ENCODE measurements at places on chromosomes 5 and 9. TPM values are rescaled to one million over a fixed set of nuclear protein-coding genes. Genes with fewer than 3 reads are reported as not detected.

- no peaks in the 10 kb centered on the region for H3K27me3 ChIP-seq
- peaks cover 4% of the 10 kb centered on the region for H3K4me1 ChIP-seq
- no peaks in the 10 kb centered on the region for H3K36me3 ChIP-seq
Measured at GRCh38 chr9:20356403-20357036, 265.8 kb downstream of the MLLT3 start.

DNA sequence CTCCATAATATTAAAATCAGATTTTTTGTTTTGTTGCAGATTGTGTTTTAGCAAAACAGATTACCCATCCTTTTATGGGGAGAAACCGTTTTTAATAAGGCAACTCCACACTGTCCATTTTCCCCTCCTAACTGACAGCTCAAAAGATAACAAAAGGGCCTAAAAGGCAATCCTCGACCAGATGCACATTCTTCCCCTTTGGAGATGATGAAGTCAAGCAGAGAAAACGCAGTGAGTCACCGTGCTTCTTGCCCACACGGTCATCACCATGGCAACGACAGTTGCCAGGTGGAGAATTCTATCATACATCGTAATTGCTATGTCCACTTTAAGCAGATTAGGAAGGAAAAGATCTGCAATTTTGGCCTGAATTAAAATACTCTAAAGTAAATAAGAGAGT is 96.4 kb downstream of the DIRAS2 start:
- H3K36me3 ChIP-seq: 0 out of 3 replicates have a peak, but pooled peaks cover 6% of the 10 kb centered on the region
- H3K4me1 ChIP-seq: no peaks in the 10 kb centered on the region
- no peak for DNase-seq
- H3K27ac ChIP-seq: no peak overlapping the region
- H3K4me3 ChIP-seq: no peak overlapping the region

GRCh38 chr5:93704996-93705395 is 36.4 kb downstream of the POU5F2 start:
- no peak overlapping the region for H3K4me3 ChIP-seq
- no peak for DNase-seq
- H3K36me3 ChIP-seq: no peaks in the 10 kb centered on the region
- H3K4me1 ChIP-seq: no peaks in the 10 kb centered on the region
- H3K27me3 ChIP-seq: no peaks in the 10 kb centered on the region

- no peak overlapping the region for H3K27ac ChIP-seq
- H3K4me1 ChIP-seq: no peaks in the 10 kb centered on the region
- H3K36me3 ChIP-seq: no peaks in the 10 kb centered on the region
- no peak overlapping the region for H3K4me3 ChIP-seq
- H3K27me3 ChIP-seq: no peaks in the 10 kb centered on the region
- no peak for DNase-seq
Measured at GRCh38 chr5:157233515-157233914, 32.4 kb upstream of the CYFIP2 start.

DNA sequence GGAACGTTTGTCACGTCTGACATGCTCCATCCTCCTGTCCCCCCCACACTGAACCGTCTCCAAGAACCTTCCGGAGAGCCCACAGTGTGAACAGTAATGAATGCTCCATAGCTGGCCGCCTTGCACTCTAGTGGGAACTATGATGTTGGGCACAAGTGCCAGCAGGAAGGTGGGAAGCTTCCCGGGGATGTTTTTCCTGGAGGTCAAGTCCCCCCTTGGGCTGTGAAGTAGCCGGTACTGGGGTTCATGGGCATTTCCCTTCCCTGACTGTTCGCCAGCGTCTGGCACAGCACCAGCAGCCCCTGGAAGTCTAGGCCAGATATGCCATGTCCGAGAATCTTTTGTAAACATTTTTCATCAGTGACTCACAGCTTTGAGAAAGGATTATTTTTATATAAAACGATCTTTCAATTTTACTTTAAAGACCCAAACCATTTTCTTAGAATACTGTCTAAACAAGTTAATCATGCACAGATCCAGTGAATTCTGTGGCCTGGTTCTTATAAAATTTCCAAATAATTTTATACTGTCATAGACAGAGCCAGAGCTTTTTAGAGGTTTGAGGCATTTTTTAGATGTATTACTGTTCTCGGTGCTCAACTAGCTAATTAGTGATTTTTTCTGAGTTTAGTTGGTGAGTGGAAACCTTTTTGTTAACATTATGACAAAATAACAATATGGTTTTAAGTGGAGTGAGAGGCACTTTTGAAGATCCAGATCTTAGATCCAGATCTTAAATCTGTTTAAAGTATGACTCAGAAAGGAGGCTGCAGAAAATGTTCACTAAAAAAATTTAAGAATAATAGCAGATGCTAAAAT is 11.6 kb downstream of the ABL1 start:
- H3K27me3 ChIP-seq: no peaks in the 10 kb centered on the region
- DNase-seq: no peak
- H3K27ac ChIP-seq: no peak overlapping the region
- H3K36me3 ChIP-seq: peaks cover 14% of the 10 kb centered on the region
- H3K4me1 ChIP-seq: peaks cover 4% of the 10 kb centered on the region
- H3K4me3 ChIP-seq: no peak overlapping the region

DNA sequence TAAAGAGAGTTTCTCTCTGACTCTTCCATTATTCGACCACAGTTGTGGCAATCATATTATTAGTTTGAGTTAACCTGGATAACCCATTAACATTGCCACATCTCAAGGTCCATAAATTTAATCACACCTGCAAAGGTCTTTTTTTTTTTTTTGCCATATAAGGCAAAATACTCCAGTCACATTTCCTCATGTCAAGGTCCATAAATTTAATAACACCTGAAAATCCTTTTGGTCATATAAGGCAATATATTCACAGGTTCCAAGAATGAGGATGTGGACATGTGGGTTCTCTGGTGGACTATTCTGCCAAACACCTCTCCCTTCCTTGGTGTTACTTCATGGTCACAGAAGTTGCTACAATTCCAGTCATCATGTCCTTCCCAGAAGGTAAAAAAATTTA is 213.5 kb upstream of the COX7C start:
- no peak for DNase-seq
- no peaks in the 10 kb centered on the region for H3K36me3 ChIP-seq
- no peak overlapping the region for H3K27ac ChIP-seq
- H3K4me1 ChIP-seq: no peaks in the 10 kb centered on the region

GRCh38 chr5:111143910-111144309 is 51.8 kb downstream of the WDR36 start:
- H3K27me3 ChIP-seq: no peaks in the 10 kb centered on the region
- no peak overlapping the region for H3K4me3 ChIP-seq
- H3K27ac ChIP-seq: no peak overlapping the region
- no peak for DNase-seq

FAM78A gene
- total RNA-seq: 2.1 TPM

DNA sequence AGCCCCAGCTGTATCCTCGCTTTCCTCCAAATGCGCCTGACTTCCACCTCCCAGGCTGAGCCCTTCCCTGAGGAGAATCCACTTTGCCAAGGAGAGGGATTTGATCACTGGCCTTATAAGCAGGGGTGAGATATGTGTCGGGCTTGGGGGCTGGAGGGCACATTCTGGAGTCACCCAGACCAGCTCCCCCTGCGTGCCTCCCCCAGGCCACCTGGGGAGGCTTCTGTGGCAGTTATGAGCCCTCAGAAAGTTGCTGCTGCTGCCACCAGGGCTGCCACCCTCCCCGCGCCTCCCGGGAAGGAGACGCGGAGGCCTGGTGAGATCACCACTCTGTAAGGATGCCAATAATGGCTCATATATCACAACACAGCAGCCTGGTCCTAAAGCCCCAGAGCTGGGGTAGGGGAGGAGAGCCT is 211.5 kb downstream of the PAPPA start:
- H3K27me3 ChIP-seq: no peaks in the 10 kb centered on the region
- no peaks in the 10 kb centered on the region for H3K4me1 ChIP-seq
- no peaks in the 10 kb centered on the region for H3K36me3 ChIP-seq
- no peak overlapping the region for H3K4me3 ChIP-seq
- no peak for DNase-seq

DNAH5 gene
- 0.50 TPM for total RNA-seq

NME5 gene
- total RNA-seq: 0.66 TPM

DNA sequence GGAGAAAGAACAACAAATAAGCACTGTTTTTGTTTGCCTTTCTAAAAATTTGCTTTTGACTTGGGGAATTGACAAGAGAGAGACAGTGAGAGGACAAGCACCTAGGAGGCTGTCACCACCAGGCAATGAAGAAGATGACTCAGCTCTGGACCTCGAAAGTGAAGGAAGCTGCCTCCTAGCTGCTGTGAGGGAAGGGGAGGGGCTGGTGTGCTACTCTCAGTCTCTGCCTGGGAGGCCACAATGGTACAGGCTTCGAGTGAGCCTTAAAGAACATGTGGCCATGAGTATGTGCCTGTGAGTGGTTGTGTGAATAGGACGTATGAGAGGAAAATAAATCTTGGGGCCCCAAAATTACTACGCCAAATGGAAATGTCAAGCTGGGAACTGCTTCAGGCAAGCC is 7.1 kb upstream of the PLK2 start:
- peak; percentile 70 for DNase-seq
- H3K4me3 ChIP-seq: no peak overlapping the region
- H3K27me3 ChIP-seq: no peaks in the 10 kb centered on the region

DNA sequence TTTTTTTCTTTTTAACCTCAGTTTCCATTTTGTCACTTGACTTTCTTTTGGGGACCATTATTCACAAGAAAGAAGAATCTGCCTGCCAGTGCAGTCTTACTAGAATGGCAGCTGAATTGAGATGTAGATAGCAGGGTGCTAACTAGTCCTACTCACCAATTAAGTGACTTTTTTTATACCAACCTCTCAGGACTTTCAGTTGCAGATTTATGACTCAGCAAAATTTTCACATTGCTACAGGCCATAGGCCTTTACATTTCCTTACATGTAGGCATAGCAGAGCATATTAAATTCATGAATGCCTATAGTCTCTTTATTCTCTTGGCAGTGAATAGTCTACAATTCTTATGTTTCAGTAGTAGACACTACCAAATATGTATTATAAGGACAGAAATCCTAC is 54.0 kb upstream of the FKTN start:
- DNase-seq: no peak
- no peaks in the 10 kb centered on the region for H3K27me3 ChIP-seq
- no peak overlapping the region for H3K4me3 ChIP-seq
- no peaks in the 10 kb centered on the region for H3K4me1 ChIP-seq

- no peaks in the 10 kb centered on the region for H3K27me3 ChIP-seq
- no peak for DNase-seq
- H3K27ac ChIP-seq: no peak overlapping the region
- no peaks in the 10 kb centered on the region for H3K36me3 ChIP-seq
- no peak overlapping the region for H3K4me3 ChIP-seq
Measured at GRCh38 chr5:172435362-172436077, 18.8 kb downstream of the SH3PXD2B start.

GRCh38 chr5:142235870-142236672 is 88.8 kb downstream of the SPRY4 start:
- DNase-seq: no peak
- H3K27ac ChIP-seq: peak overlapping the region; percentile 88

GRCh38 chr5:81242906-81243436 is 9.8 kb downstream of the CKMT2 start:
- no peak overlapping the region for H3K27ac ChIP-seq
- no peaks in the 10 kb centered on the region for H3K27me3 ChIP-seq
- H3K4me3 ChIP-seq: no peak overlapping the region
- DNase-seq: no peak

ENTPD8 gene
- total RNA-seq: 0.90 TPM

GRCh38 chr5:1140171-1140817 is 28.4 kb upstream of the SLC12A7 start:
- H3K4me1 ChIP-seq: no peaks in the 10 kb centered on the region
- H3K4me3 ChIP-seq: no peak overlapping the region
- DNase-seq: peak; percentile 58
- H3K27ac ChIP-seq: no peak overlapping the region
- H3K36me3 ChIP-seq: no peaks in the 10 kb centered on the region
- H3K27me3 ChIP-seq: no peaks in the 10 kb centered on the region

All from H9 (cell line).